ENCODE measurements at places on chromosomes 2 and 18.

- DNase-seq, result no peak
These were observed 262.6 kb upstream of the SYT4 start for GRCh38 chr18:43539862-43540261.

- no peak for DNase-seq
These were observed 177.8 kb downstream of the TMEM163 start for GRCh38 chr2:134540990-134541389.

- no peak for DNase-seq
These were observed 7.7 kb upstream of the STK39 start for GRCh38 chr2:168255103-168255502.

DNA sequence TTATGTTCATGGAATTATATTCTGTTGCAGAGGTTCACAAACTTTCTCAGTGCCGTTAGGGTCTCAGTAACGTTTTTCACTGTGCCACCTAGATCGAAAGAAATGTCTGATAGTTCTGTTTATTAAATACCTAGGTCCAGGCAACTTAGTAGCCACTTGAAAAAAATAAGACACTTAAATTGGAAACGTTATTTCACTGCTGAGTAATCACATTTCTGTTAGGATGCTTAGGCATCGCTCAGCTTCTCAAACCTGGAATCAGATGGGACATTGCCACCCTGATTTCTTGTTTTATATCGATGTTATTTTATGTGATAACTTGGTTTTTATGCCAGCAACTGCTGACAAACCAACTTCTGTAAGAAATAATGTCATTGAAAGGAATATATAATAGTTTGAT, 36.0 kb downstream of the ACTR3 start:
- no peak for DNase-seq

DNA sequence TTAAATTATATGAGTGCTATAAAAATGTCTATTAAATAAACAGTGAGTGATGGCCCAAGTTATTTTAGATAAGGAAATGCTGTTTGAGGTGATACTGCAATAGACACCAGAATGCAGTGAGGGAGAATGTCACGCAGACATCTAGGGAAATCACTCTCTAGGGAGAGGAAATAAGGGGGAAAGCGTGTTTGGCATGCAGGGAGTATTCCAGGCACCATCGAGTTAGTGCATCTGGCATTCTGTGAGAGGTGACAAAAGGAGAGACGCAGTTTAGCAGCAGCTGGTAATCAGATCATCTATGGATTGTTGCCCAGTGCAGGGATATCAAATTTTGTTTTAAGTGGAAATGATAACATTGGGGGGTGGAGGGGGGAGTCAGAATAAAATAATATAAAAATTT, 175.4 kb upstream of the NETO1 start:
- DNase-seq, result no peak

DNA sequence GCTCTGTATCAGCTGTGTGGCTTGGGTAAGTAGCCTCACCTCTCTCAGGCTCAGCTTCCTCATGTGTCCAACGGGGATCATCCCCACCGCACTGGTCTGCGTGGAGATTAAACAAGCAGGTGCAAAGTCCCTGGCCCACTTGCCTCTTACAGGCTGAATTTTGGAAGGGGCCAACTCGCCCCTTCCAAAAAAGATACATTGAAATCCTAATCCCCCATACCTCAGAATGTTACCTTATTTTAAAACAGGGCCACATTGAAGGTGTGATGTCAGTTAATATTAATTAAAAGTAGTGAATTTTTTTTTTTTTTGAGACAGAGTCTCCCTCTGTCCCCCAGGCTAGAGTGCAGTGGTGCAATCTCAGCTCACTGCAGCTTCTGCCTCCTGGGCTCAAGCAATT, 34.8 kb downstream of the TBC1D8 start:
- no peak for DNase-seq

Measured in AG08396 (cell line).